ENCODE measurements at places on chromosomes 11 and 22.

DNA sequence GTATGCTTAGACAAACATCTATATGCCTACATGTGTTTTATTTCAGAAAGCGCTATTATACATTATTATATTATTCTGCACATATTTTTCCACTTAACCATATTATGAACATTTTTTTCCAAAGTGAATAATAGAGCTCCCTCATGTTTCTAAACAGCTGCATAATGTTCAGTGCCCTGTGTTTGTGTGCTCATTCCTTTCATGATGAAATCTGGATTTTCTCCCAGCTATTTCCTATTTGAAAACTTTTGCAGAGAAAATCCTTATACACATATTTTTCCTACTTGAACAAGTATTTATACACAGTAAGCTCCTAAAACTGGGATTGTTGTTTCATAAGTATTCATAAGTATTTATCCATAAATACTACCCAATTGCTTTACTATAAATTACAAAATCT is 18.1 kb upstream of the RFPL2 start:
- DNase-seq = no peak

DNA sequence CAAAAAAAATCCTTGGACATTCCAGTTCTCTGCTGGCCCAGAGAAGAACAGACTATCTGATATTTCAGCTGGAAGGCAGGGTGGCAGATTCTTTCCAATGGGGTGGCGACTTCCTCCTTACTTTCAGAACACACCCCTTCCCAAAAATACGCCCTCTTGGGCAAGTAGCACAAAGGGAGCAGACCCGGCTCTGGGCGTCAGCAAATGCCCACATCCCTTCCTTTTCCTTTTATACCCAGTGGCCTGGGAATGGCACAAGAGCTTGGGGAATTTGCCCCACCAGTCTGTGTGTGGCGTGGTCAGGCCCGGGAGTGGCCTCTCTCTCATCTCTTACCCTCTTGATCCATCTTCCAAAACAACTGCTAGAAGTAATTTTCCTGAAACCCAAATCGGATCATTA is 33.0 kb upstream of the NUP160 start:
- no peak for DNase-seq

- DNase-seq = no peak
Observed at GRCh38 chr22:21094911-21095772, 49.4 kb downstream of the LRRC74B start.

DNA sequence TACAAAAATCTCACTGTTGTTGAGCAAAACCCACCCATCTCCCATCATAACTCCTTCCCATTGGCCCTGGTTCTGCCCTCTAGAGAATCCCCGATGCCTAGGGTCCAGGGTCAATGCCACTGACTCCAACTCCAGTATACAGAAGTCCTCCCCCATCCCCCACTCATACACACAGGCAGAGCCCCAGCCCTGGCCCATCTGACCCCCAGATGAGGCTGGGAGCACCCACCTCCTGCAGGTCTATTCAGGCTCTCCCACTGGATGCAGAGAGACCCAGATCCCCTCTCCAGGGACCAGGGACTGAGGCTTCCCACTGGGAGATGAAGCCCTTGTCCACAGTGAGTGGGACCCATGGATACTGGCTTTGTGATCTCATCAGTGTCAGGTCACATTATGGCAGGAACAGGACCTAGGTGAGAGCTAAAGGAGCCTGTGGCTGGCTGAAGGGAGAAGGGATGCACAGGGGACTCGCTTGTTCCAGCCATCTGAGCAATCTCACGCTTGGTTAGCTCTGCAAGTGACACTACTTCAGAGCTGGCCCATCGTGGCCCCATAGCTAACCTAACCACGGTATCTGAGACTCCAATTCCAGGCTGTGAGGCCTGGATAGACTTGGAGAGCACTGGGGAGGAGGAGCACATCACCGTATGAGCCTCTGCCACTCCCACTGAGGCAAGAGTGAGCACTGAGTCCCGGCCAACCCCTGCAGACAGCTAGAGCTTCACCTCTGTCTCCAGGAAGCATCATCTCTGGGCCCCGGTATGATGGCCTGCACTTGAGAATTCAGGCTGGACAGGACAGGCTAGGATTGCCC is 35.7 kb downstream of the TRIM29 start:
- DNase-seq = no peak

DNA sequence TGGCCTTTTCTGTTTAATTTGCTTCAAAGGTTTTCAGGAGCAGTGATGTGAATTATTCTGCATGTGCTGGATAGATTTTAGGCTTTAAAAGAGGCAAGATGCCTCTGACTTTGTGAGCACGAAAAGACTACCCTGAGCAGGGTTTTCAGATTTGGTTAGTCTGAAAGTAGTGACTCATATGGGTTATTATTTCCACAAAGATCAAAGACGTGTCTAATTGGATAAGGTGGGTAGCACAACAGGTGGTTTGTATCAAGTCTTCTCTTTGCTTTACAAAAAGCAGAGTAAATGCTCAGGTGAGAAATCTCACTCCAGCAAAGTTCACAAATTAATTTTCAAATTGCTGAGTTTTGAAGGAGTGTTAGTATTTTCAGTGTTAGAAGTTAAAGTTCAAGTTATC is 37.6 kb upstream of the DBX1 start:
- DNase-seq = no peak

GRCh38 chr22:37329238-37330140 is 47.2 kb downstream of the CYTH4 start:
- peak; percentile 83 for DNase-seq

DNA sequence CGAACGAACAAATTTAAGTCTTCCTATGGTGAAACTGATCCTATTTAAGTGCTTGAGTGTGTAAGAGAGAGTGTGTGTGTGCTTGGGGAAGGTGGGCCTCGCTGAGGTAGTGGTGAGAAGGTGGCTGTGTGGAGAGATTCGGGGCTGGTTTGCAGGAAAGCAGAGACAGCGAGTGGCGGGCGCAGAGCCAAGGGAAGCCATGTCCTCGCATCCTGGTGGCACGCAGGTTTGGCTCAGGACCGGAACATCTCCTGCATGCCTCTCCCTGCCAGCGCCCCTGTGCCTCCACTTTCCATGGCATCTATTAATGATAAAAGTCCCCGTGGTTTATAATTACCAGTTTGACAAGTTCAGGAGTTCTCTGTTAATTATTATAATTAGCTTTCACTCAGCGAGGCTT is 383.1 kb upstream of the CADM1 start:
- DNase-seq = no peak

GRCh38 chr11:115222863-115223530 is 281.2 kb downstream of the CADM1 start:
- no peak for DNase-seq

DNA sequence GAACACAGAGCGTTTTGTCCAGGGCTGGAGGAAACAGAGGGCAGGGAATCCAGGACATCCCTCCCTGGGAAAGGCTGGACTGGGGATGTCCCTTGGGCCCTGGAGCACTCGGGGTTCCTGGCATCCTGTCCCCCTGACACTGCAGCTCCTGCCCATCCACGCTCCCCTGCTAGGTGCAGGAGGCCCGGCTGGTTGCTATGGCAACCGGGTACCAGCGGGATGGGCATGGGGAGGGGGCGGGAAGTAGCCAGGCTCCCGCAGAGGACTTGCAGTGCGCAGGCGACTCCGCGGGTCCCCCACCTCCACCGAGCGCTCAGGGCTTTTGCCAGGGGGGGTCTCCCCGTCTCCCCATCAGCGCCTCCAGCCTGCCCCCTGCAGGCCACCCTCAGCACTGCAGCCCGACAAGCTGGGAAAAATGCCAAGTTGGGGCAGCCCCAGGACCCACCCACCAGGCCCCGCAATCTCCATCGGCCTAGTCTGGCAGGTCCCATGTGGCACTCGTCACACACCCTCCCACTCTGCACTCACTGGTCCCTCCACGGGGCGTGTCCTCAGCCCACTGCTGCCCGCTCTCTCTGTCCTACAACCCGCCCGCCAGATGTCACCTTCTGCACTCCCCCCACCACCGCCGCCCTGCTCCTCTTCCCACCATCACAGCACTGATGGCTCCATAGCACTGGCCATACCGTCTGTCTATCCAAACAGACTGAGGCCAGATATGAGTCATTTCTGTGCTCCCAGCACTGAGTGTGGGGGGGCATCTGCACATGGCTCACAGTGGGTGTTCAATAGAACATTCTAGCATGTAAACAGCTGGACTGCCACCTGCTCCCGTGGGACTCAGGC is 31.5 kb downstream of the KIAA0930 start:
- DNase-seq = peak; percentile 49

- no peak for DNase-seq
Observed at GRCh38 chr22:17655289-17655688, 16.7 kb downstream of the BCL2L13 start.

DNA sequence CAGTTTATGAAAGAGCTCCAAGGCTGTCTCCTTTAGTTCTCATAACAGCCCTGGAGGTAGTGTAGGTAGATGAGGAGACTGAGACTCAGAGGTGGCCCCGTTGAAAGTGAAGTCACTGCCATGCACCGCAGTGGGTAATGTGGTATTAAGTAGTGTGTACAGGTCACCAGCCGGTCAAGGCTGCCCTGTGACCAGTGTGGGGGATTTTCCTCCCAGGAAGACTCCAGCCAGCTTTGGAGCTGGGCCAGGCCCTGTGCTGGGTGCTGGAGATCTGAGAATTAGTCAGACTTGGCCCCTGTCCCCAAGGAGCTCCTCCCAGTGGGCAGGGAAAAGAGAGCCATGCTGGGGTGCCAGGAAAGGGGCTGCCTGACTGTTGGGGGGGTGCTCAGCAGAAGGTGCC is 5.3 kb downstream of the OMP start:
- DNase-seq = peak; percentile 51

- DNase-seq = no peak
Observed at GRCh38 chr11:34798985-34799384, 117.2 kb downstream of the APIP start.

DNA sequence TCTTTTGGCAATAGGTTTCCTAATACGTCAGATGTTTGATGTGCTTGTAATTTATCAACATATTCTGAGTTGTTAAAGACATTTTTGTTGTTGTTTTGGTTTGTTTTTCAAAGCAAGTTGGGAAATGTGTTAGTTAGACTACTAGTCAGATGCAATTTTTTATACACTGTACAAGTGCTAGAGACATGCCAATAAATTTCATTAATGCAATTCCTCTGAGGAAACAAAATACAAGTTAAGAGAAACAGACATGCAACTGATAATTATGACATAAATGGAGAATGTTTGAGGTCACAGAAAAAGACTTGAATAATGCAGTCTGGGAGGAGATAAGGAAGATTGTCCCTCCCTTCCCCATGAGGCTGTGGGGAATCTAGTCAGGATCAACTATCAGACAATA is 5.9 kb downstream of the OR51T1 start:
- no peak for DNase-seq

DNA sequence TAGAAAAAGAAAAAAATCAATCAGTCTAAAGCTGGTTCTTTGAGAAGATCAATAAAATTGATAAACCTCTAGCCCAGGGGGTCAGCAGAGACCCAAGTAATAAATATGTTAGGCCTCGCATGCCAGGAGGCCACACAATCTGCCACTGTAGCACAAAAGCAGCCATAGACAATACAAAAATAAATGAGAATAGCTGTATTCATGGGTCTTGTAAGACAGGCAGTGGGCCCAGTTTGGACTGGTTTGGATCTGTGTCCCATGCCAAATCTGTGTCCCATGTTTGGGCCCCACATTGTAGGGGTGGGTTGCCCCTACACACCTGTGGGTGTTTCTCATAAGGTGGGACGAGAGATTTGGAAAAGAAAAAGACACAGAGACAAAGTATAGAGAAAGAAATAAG is 6.6 kb upstream of the PLAAT4 start:
- no peak for DNase-seq

DNA sequence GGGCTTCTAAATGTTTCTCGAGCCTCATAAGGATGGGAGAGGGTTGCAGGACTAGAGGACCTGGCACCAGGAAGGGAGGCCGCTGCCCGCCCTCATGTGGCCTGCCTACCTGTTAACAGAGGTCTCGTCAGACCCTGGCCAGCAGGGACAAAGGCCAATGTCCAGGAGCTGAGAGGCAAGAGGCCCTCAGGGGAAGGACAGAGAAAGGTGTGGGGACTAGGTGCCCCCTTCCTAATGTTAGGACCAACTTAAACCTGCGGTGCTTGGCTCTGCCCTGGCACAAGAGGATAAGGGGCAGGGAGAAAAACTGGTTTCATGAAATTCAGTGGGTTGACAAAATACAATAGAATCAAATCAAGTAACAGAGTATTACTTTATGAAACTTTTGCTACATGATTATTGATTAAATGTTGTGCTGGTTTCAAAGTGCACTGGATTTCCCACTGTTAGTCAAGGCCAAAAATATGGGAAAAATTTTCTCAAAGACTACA is 20.0 kb upstream of the SYT12 start:
- no peak for DNase-seq

DNA sequence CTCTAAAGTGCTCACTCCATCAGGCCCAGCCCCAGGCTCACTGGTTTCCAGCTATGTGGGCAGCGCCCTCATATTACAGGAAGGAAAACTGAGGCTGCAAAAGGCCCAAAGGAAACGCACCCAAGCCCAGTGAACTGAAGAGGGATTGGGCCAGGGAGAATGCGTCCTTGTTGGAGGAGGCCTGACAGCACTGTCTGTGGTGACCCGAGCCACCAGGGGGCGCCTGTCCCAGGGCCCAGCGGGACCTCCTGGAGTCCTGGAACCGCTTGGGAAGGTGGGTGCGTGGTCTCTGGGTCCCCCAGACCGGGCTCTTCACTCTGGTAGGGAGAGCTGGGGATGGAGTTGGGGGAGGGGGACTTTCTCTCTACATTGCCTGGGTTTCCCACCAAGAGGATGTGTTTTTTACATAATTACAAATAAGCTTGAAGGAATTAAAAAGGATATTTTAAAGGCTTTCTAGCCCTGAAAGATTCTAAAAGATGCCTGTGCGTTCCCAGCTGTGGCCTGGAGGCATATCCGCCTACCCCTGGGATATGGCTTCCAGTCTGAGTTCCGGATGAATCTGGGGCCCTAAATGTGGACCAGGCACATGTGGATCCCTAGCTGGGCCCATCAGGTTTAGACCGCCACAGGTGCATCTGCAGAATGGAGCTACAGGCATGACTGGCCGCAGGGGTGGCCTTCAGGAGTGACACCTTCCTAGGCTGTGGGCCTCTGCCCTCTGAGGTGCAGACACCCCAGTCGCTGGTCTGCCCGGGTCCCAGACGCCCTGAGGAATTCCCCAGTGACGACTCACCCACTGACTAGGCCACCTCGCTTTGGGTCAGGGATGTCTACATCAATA is 4.2 kb downstream of the SPI1 start:
- peak; percentile 46 for DNase-seq

DNA sequence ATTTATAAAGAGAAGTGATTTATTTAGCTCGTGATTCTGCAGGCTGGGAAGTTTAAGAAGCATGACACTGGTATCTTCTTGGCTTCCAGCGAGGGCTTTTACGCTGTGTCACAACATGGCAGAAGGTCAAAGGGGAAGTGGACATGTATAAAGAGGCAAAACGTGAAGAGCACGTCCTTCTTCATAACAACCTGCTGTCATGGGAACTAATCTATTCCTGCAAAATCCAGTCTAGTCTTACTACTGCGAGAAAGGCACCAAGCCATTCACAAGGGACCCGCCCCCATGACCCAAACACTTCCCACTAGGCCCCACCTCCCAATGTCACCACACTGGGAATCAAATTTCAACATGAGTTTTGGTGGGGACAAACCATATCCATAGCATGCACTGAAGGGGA is 58.3 kb downstream of the AMOTL1 start:
- no peak for DNase-seq

All from bronchial epithelial cell (primary cell).